ENCODE measurements at places on chromosomes 11 and 22.
A peak's percentile ranks its signal among the peaks of the same experiment; 100 is the strongest.

DNA sequence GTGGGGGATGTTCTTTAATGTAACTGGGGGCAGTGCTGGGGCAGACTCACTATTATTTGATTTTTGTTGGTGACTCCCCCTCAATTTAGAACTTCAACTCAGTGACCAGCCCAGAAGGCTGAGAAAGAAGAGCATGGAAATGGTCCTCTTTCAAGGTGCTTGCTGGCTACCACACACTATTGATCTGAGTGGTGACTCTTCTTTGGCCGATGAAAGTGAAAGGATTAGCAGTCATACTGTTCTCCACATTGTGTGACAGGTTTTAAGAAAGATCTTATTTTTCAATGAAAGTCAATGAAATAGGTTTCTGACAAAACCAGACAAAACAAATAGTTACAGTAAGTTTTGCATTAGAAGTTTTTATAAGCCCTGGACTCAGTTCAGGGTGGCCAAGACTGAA lies 29.9 kb downstream of the NLRP14 start:
- DNase-seq, result no peak

- no peak for DNase-seq
These were observed 100.0 kb upstream of the NNMT start for GRCh38 chr11:114195981-114196731.

DNA sequence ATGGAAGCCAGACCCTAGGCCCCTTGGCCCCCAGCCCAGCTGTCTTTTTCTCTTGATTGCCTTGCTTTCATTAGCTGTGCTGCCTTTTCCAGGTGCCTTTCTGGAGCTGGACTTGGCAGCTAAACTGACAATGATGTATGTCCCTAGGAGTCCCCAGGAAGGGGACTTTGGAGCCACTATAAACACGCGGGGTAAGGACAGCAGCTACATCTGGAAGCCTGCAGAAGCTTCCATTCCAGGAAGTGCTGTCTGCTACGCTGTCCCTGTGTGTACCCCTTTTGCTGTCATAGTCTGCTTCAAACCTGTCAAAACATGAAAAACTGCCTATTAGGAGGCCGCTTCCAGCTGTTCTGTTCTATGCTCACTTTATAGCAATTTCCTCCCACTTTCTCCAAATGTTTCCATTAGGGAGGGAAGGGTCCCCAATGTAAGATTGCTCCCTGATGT lies 153.3 kb upstream of the RAG2 start:
- no peak for DNase-seq

DNA sequence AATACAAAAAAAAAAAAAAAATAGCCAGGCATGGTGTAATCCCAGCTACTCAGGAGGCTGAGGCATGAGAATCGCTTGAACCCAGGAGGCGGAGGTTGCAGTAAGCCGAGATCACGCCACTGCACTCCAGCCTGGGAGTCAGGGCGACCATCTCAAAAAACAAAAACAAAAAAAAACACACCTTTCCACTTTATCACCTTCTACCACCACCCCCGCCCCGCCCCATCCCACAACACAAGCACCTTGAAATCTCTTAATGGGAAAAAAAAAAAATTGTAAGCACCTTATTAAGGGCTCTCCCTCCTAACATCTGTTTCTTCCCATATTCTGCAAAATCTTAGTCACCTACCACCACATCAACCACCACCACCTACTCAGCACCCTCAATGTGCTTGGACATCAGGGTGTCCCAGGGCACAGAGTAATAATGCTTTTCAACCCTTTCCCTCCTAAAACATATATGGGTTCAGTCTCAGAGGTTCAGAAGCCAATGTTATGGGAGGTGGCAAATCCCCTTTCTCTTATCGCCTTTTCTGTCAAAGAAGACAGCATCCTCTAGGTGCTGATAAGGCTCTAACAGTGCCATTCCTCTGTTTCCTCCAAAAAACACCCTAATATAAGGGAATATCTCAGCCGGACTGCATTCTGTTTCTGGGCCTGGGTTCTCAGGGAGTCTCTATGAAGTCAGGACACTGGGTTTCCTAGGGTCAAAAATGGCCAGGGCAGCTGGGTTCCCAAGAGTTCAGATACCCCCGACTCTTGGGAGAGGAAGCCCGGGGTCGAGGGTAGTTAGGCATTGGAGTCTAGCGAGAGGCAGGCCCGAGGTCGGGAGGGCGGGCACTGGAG lies 718 bp downstream of the INTS5 start:
- peak; percentile 32 for DNase-seq

GRCh38 chr22:22909605-22910271 lies 22.1 kb downstream of the IGLL5 start:
- DNase-seq, result no peak

DNA sequence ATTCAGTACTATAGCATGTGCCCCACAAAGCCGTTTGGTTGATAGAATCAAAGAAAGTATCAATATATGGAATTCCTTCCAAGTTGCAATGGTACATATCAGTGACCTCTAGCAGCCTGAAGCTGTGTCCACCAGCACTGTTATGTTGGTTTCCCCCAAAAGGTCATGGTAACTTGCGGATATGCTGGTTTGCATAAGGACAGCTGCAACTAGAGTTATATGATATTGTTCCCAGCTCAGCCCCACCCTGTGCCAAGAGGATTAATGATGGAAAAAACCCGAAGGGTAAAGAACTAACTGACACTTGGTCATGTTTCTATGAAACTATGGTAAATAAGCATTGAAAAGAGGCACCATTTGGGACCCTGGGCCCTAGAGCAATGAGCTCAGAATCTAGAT lies 93.5 kb downstream of the PDHX start:
- DNase-seq, result no peak

GRCh38 chr22:29225422-29226090 lies 19.9 kb downstream of the EMID1 start:
- DNase-seq, result no peak

- DNase-seq, result no peak
These were observed 27.5 kb upstream of the FBXO3 start for GRCh38 chr11:33801821-33802193.

- no peak for DNase-seq
These were observed 23.1 kb downstream of the RGL4 start for GRCh38 chr22:23713696-23714595.

- DNase-seq, result no peak
These were observed 231.1 kb downstream of the SWAP70 start for GRCh38 chr11:9895006-9895405.

DNA sequence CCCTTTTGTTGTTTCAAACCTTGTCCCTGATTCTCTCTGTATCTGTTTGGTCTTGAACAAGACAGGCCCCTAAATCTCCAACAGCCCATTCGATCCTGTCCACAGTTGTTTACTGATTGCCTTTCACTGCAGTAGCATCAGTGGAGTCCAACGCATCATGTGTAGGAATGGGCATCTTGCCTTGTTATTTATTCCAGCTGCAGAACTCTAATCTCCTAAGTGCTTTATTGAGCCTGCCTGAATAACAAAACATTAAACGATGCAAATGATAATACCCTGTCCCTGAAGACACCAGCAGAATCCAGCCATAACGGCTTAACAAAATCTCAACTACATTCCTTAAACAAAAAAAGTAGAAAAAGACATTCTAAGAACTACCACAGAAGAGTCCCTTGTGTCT lies 50.1 kb downstream of the SLC35F2 start:
- DNase-seq, result no peak

DNA sequence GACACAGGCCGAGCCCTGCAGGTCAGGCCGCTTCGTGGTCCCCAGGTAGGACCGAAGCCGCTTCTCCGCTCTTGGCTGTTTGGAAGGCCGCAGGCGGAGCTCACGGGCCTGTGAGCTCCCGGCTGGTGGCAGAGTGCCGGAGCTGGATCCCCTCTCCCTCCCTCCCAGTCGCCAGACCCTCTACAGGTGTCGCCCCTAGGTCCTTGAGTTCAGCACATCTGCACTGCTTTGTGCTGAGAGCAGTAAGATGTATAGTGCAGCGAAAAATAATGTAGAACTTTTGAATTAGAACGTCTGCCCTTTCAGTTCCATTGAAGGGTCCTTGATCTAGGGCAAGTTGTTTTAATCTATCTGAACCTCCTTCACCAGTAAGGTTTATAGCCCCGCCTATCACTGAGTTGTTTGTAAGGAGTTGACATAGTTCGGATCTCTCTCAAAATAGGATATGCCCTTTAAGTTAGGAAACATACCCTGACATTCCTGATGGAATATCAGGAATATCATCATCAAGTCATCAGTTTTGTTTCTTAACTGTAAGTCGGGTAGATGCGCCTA lies 419 bp downstream of the ANKRD49 start:
- DNase-seq, result no peak

GRCh38 chr11:130819625-130820024 lies 96.7 kb downstream of the SNX19 start:
- DNase-seq, result no peak

GRCh38 chr22:37904572-37905533 lies 1.2 kb upstream of the MICALL1 start:
- peak; percentile 35 for DNase-seq
